ENCODE measurements at places on chromosomes 7 and 10.

DNA sequence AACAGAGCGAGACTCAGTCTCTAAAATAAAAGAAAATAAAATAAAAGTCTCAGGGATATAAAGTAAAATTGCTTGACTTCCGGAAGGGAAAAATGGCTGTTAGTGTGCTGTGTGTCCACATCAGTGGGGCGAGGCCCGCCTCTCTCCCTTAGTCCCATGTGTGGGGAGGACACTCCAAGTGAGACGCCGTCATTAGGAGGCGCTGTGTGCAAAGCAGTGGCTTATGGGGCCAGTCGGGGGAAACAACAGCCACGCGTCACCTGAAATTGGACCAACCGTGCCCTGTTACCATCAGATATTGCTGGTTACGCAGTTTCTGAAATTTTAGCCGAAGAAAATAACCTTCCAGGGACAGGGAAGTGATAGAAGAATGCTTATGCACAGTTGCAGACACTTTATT lies 15.8 kb downstream of the SFXN4 start:
- DNase-seq: no peak

DNA sequence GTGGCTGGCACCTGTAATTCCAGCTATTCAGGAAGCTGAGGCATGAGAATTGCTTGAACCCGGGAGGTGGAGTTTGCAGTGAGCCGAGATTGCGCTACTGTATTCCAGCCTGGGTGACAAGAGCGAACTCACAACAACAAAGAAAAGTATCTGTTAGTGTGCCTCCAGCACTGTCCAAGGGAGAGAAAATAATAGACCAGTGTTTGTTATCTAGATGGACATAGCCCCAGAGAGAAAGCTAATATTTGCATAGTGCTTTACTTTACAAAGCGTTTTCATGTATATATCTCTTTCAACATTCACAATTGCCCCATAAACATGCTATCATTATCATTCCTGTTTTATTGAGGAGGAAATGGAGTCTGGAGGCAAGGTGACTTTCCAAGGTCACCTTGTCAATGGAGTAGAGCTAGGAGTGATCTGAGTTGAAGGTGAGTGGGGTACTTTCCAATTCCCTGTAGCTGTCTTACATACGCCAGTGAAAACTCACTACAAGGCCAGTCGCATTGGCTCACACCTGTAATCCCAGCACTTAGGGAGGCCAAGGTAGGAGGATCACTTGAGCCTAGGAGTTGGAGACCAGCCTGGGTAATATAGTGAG lies 49.7 kb upstream of the KIF5B start:
- DNase-seq: no peak

DNA sequence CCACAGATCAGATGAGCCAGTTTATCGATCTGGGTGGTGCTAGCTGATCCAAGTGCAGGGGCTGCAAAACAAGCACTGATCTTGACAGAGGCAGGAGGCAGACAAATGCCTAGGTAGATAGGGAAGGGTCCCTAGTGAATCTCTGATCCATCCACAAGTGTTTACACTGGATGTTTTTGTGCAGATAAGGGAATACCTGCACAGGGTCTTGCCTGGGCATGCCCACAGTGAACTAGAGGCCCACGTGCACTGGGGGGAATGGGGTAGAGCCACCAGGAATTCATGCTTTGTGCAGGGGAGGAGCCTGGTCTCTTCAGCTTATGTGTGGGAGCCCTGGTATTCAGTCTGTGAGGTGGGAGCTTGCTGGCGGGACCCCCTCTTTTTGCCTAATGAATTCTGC lies 50.3 kb downstream of the SDHAF3 start:
- DNase-seq: no peak

DNA sequence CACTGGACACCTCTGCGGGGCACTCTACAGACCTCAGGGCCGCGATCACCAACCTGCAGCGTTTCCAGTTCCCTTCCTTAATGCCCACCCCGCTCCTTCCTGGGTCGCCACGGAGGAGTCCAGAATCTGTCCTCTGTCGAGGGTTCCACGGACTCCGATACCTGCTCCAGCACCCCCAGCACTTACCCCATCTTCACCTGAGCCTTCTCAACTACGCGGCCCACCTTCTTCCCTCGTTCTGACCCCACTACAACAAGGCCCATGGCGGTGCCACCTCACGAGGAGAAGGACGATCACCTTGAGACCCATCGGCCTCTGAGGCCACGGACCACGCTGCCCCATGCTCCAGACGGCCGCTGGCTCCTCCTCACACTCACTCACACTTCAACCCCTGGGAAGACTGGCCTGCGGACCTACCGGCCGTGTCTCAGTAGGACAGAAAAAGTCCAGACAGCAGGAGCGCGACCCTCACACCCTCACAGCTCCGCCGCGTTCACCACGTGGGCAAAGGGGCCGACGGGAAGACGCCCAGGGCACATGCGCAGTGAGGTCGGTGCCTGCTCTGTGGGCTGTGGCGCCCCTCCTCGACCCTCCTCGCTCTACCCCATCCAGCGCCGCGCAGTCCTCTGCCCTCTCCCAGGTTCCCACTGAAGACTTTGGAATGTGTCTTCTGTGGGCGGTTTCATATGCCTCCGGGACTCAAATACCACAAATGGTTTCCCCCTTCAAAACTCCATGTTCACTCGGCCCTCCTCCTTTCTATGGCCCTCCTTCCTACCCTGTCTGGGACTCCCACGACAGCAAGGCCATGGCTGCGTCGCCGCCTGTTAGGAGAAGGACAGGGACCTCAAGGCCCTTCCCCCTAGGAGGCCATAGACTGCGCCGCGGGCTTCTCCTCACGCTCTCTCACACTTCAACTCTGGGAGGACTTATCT lies 193.9 kb upstream of the PHF14 start:
- DNase-seq: no peak

DNA sequence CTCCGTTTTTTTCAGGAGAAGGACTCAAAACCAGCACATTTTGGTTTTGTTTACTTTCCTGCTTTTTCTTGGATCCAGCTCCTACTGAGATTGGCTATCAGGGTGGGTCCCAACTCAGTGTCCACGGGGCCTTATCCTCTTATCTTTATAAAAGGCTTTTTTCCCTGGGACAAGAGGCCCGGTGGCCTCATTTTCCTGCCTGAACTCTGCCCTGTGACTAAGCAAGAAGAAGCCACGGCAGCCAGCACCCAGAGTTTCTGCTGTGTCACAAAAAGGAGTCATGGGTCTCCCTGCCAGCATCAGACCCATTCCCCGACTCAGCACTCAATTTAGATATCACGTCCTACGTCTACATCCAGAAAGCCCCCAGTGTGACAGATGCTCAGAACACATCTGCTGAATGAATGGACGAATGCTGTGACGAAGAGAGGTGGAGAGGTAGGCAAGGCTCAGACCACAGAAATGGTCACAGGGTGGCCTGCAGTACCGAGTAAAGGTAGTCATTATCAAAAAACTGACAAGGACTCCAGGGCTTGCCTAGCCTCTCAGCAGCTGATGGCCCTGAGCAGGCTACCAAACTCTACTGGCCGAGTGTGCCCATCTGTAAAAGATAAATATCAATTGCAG lies 16.7 kb downstream of the DLG5 start:
- no peak for DNase-seq

DNA sequence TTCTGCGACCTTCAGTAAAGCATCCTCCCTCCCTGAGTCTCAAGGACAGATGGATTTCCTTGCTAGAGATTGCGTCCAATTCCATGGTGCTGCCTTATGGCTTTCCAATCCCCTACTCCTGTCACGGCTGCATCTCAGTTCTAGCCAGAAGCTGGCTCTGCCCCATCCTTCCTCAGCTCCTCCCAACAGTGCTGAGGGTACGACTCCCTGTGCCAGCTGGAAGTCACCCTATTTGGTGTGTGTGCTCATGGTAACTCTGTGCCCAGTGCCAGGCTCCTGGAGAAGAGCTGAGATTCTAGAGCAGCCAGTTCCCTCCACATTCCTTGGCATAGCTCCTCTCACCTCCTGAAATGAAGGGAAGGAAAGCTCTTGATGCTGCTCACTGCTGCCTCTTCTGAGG lies 185.0 kb upstream of the PODXL start:
- DNase-seq: no peak

GRCh38 chr7:85682833-85683620 lies 496.2 kb upstream of the SEMA3D start:
- no peak for DNase-seq

GRCh38 chr7:7980134-7980533 lies 11.5 kb downstream of the GLCCI1 start:
- DNase-seq: no peak

GRCh38 chr10:78718032-78718572 lies 350.7 kb upstream of the ZMIZ1 start:
- DNase-seq: no peak

- no peak for DNase-seq
Measured at GRCh38 chr7:159159731-159160130, 15.1 kb upstream of the VIPR2 start.

GRCh38 chr7:33841705-33842129 lies 63.6 kb upstream of the BMPER start:
- no peak for DNase-seq

GRCh38 chr10:65394502-65395297 lies 1531.1 kb upstream of the LRRTM3 start:
- DNase-seq: no peak

DNA sequence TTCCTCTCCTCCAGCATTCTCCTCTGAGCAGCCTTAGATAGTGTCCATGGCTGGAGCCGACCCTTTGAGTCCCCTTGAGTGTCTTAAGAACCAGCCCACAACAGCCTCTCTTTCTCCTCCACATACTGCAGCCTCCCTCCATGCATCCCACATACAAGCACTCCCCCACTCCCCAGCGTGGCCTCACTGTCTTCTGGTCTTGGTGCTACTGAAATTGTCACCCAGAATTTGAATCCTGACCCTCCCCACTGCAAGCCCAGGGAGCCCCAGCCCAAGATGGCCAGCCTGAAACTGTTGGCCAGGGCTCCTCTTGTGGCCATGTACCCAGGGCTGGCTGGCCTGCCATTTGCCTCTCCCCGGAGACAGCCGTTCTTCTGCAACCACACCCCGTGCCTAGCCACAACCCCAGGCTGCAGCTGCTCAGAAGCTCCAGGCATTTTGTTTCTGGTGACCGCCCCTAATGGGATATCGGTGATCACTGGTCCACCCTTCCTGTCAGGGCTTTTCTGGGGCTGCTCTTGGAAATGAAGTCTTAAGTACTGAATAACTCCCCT lies 18.8 kb upstream of the SH2D4B start:
- DNase-seq: no peak

- no peak for DNase-seq
Measured at GRCh38 chr7:132532281-132532680, 44.0 kb downstream of the PLXNA4 start.

DNA sequence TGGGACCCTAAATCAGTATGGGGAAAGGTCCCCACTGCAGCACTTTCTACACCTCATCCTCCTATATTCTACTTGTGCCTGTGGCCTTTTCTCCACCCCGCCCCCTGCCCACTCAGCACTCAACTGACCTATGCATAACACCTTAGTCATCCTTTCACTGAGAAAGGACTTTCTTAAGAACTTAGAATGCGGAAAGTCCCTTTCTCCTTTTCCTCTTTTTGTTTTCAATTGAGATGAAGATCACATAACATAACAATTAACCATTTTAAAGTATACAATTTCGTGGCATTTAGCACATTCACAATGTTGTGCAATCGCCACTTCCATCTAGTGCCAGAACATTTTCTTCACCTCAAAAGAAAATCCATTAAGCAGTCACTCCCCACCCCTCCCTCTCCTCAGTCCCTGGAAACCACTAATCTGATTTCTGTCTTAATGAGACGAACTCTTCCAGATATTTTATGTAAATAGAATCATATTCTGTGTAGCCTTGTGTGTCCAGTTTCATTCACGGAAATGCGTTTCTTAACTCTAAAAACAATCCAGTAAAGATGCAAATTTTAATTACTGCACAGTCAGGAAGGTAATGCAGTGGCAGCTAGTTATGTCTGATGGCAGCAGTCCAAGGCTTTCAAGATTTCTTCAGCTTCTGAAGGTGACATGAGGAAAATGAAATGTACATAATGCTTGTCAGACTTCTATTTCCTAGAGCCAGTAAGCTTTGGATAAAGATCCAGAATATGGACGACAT lies 41.7 kb downstream of the FAS start:
- DNase-seq: peak; percentile 40

DNA sequence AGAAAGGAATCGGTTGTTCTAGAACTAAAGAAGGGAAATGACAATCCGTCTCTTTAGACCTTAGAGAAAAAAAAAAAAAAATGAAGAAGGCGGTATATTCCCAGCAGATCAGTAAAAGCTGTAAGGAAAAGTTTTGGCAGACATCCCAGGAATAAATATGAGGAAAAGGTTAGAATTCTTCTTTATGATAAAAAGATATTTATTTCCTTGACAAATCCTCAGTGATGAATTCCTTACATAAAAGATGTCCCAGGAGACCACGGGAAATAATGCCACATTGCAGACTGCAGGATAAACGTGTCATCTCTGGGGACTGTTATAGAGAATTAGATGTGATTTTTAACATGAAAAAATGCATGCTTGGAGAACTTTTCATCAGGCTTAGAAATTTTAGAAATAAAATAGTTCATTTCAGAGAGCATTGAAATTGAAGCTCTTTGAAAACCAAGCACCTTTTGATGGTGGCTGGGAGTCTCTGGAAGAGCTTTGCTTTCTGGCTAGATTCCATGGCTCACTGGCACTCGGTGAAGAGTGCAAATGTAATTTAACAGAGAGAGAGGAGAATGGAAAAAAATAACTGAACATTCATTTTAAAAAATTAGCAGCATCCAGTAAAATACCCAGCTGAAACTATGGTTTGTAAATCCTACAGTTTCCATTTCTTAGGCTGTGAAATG lies 98.2 kb downstream of the PRPF18 start:
- DNase-seq: no peak

DNA sequence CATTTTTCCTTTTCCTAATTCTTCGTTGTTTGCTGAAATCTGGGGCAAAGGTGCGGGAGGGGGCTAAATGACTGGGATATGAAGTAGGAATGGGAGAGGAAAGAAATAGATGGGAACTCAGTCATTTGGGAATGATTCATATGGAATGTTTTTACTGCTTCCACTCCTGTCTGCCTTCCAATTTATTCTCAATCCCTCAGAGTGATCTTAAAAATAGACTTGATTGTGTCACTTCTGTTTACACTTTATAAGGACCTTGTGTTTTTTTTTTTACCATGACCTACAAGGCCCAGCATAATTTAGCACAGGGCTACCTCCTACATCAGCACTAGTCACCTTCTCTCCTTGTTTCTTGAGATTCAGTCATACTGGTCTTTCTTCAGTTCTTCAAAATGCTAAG lies 97.9 kb downstream of the PTEN start:
- no peak for DNase-seq

DNA sequence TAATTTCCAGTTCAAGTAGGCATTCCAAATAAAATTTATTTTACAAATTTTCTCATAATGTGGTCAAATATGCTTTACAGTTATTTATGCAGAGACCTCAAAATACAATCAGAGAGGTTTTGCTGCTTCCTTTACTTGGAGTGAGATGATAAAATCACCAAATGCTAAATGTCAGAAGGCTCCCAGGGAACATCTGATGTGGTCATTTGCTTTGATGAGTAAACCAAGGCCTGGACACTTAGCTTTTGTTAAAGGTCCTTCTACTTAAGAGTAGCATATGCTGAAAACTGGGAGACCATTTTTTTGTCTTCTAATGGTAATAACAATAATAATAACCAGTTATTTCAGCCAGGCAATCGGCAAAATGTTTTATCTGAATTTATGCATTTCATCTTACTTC lies 60.6 kb upstream of the AKR1E2 start:
- no peak for DNase-seq

DNA sequence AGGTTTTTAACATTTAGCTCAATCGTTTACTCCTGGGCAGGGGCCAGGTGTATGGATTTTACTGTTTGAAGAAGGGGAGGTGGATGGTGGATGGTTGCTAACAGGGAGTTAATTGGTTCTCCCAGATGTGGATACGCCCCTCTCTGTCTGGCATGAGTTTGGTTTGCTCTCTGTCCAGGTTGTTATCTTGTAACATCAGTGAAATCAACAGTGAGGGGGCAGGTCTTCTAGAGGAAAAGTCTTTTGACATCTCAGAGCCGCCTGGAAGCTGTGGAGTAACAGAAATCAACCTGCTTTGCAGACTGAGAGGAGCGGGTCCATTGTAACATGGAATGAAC lies 243.4 kb downstream of the MGMT start:
- no peak for DNase-seq
